ENCODE measurements at places on chromosomes 16 and 17. TPM values are rescaled to one million over a fixed set of nuclear protein-coding genes. Genes with fewer than 3 reads are reported as not detected.

GRCh38 chr17:80997424-80998117 is 5.9 kb downstream of the CHMP6 start:
- peak; percentile 30 for DNase-seq
- H3K27ac ChIP-seq = no peak overlapping the region
- peaks cover 2% of the 10 kb centered on the region for H3K27me3 ChIP-seq
- H3K4me1 ChIP-seq = peaks cover 34% of the 10 kb centered on the region

The KRT222 gene
- polyA plus RNA-seq = not detected

- H3K4me1 ChIP-seq = no peaks in the 10 kb centered on the region
- no peaks in the 10 kb centered on the region for H3K36me3 ChIP-seq
- DNase-seq = no peak
- no peak overlapping the region for H3K27ac ChIP-seq
Measured at GRCh38 chr17:5122586-5123342, 6.9 kb downstream of the USP6 start.

DNA sequence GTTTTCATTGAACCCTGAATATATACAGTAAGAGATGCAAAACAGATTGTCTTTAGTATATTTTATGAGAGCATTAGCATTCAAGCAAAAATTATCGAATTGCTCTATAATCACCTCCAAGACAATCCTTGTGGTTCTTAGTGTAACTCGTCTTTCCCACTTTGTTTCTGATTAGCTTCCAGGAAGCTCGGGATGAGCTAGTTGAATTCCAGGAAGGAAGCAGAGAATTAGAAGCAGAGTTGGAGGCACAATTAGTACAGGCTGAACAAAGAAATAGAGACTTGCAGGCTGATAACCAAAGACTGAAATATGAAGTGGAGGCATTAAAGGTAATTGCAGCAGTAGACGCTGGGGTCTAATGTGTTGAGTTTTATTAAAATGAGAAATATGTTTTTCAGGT is 9.9 kb downstream of the NDEL1 start:
- peaks cover 48% of the 10 kb centered on the region for H3K36me3 ChIP-seq
- no peak overlapping the region for H3K27ac ChIP-seq
- no peak overlapping the region for H3K4me3 ChIP-seq
- H3K4me1 ChIP-seq = peaks cover 71% of the 10 kb centered on the region

The OSBPL7 gene
- polyA plus RNA-seq = 3.8 TPM

DNA sequence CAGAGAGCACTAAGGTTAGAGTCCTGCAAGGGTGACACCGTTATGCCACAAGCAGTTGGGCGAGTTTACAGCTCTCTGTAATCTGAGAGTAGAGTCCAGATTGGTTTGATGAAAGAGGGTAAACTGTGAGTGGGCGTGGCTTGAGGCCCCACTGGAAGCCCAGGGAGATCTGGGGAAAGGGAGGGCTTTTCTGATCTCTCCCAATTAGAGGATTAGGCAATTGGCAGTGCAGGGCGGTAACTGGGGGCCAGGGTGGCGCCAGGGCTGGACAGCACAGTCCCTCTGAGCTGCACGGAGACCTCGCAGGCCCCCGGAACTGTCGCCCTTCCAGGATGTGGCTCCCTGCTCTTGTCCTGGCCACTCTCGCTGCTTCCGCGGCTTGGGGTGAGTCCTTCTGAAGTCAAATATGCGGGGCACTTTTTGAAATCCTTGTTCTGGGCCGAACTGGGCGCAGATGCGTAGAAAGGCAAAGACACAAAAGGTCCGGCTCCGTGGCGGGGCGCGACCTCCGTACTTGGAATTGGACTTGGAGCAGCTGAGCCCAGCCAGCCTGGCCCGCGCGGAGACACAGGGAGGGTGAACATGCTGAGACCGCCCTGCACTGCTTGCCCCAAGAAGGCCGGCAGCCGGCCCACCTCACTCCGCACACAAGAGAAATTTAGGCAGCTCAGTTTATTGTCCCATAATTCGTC is 72.4 kb downstream of the CES1 start:
- no peaks in the 10 kb centered on the region for H3K4me1 ChIP-seq
- peaks cover 4% of the 10 kb centered on the region for H3K27me3 ChIP-seq
- H3K36me3 ChIP-seq = no peaks in the 10 kb centered on the region
- no peak overlapping the region for H3K4me3 ChIP-seq
- DNase-seq = no peak
- no peak overlapping the region for H3K27ac ChIP-seq

The KRT28 gene
- polyA plus RNA-seq = not detected

- no peak for DNase-seq
- no peaks in the 10 kb centered on the region for H3K4me1 ChIP-seq
- H3K4me3 ChIP-seq = no peak overlapping the region
- peaks cover 16% of the 10 kb centered on the region for H3K27me3 ChIP-seq
Measured at GRCh38 chr17:13582776-13583547, 18.8 kb downstream of the HS3ST3A1 start.

The DPH1 gene
- polyA plus RNA-seq = 26.4 TPM

The TAC4 gene
- not detected for polyA plus RNA-seq

The KCNJ18 gene
- not detected for polyA plus RNA-seq

GRCh38 chr16:79263425-79263824 is 337.1 kb downstream of the MAF start:
- H3K4me3 ChIP-seq = no peak overlapping the region
- peaks cover 4% of the 10 kb centered on the region for H3K27me3 ChIP-seq
- no peaks in the 10 kb centered on the region for H3K36me3 ChIP-seq
- H3K27ac ChIP-seq = no peak overlapping the region
- no peak for DNase-seq

GRCh38 chr16:946048-946395 is 24.8 kb downstream of the LMF1 start:
- peaks cover 7% of the 10 kb centered on the region for H3K27me3 ChIP-seq
- H3K4me3 ChIP-seq = no peak overlapping the region
- H3K4me1 ChIP-seq = no peaks in the 10 kb centered on the region
- DNase-seq = no peak
- H3K27ac ChIP-seq = no peak overlapping the region

GRCh38 chr17:67818110-67819002 is 6.9 kb upstream of the BPTF start:
- H3K27me3 ChIP-seq = no peaks in the 10 kb centered on the region
- no peak overlapping the region for H3K27ac ChIP-seq
- no peaks in the 10 kb centered on the region for H3K4me1 ChIP-seq
- H3K36me3 ChIP-seq = no peaks in the 10 kb centered on the region
- H3K4me3 ChIP-seq = no peak overlapping the region
